CD8-positive, alpha-beta T cell (primary cell): ENCODE measurements at places on chromosomes 2 and 18.
A peak's percentile ranks its signal among the peaks of the same experiment; 100 is the strongest.

DNA sequence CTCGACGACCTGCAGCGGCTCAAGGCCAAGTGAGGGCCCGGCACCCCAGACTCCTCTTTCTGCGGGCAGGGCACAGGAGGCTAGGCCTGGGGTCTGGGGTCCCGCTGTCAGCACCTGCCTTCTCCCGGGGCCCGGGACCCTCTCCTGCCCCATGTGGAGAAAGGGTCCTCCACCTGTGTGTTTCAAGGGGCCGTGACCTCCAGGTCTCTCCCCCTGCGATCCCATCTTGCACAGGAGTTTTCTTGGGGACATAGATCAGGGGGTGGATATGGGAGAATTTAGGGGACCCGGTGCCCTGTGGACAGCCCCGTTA is 791 bp downstream of the DES start:
- no peak for DNase-seq

- no peak for DNase-seq
Measured at GRCh38 chr2:217846321-217846743, 156.5 kb downstream of the TNS1 start.

GRCh38 chr2:235365743-235366142 is 128.1 kb upstream of the AGAP1 start:
- DNase-seq, result no peak

GRCh38 chr2:197216361-197216979 is 94.1 kb downstream of the ANKRD44 start:
- DNase-seq, result no peak

DNA sequence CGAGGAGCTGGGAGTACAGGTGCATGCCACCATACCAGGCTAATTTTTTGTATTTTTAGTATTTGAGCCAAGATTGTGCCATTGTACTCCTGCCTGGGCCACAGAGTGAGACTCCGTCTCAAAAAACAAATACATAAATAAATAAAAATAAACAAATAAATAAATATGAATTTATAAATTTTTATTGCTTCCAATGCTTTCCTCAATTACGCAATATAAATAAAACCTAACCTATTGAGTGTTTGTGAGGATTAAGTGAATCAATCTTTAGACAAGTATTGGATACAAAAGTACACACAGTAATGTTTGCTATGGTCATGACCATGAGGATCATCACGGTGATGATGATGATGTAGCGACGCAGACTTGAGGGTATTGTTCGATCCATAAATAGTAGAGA is 257.4 kb downstream of the ASXL3 start:
- DNase-seq, result no peak

DNA sequence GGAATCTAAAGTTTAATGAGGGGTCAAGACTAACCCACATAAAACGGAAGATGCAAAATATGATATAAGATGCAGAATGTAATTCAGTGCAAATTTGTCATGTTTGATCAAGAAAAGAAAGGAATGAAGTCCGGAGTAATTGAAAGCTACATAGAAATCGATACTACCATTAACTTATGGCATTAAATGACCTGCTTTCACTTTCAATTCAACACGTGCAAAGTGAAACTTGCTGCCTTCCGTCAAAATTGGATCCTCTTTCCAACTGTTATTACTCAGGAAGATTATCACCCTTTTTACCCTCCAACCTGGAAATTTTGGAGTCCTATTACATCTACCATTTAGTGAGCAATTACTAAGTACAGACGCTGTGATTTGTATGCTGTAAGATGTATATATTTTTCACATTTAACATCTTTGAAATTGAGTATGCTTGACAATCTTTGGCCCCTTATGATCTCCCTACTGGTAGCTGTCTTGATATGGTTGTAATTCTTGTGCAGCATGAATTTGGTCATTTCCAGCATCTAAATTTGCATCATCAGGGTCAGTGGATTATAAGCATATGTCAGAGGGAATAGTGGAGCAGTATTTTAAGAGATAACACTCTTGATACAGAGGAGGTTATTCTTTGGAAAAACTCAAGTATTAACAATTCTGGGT is 18.6 kb downstream of the UNC80 start:
- DNase-seq, result peak; percentile 33

GRCh38 chr2:63051042-63051794 is 588 bp downstream of the OTX1 start:
- peak; percentile 4 for DNase-seq

GRCh38 chr18:1222880-1223279 is 318.2 kb downstream of the ADCYAP1 start:
- DNase-seq, result no peak
